ENCODE measurements at places on chromosomes 11 and 22.
A peak's percentile ranks its signal among the peaks of the same experiment; 100 is the strongest.

GRCh38 chr11:102047305-102047924 lies at the start of gene CFAP300:
TSS of gene CFAP300 (plus strand) at chr11:102047437. CDS start at chr11:102047471, 34 bp downstream.
- peak; percentile 60 for DNase-seq

GRCh38 chr11:88555829-88556202 lies 218.3 kb upstream of the CTSC start:
- DNase-seq: no peak

DNA sequence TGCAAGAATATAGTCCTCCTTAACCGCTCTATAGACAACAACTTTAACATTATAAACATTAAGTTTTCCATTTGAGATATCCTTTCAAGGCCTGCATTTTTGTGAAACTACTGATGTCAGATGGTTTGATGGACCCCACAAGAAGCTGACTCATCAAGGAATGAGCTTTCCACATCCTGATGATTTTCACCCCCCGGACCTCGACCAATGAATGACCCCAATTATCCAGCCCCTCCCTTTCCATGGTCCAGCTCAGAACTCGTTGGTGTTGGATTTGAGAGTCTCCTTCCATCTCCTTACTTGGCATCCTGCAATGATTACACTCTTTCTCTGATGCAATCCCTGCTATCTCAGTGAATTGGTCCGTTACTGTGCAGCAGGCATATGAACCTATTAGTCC lies 31.8 kb upstream of the GUCY1A2 start:
- no peak for DNase-seq

- DNase-seq: no peak
Observed at GRCh38 chr11:15700456-15700855, 585.7 kb downstream of the INSC start.

- DNase-seq: no peak
Observed at GRCh38 chr22:29156507-29156906, 49.2 kb upstream of the EMID1 start.

- DNase-seq: no peak
Observed at GRCh38 chr11:115290893-115291292, 213.3 kb downstream of the CADM1 start.

GRCh38 chr11:57815877-57816276 lies 54.3 kb downstream of the CTNND1 start:
- DNase-seq: no peak

DNA sequence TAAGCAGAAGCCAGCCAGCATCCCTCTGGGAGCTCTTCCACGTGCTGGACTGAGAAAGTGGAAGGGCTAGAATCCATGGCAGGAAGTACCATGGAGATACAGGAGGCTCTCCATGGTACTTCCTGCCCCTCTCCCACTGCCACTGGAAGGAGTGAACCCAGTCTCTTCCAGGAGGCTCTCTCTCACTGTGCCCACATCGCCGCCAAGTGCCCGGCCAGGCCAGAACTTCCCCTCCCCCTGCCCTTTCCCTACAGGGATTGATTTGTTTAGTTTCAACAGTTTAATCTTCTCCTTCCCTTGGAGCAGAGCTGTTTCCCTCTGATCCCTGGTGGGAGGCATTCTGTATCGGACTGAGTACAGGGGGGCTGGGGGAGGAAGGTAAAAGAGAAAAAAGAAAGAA lies 133.6 kb downstream of the DSCAML1 start:
- DNase-seq: no peak
